ENCODE measurements at places on chromosomes 4 and X.

GRCh38 chrX:147910607-147911006 is 1.1 kb upstream of the FMR1 start:
- DNase-seq = no peak

- DNase-seq = no peak
These were observed 174.1 kb downstream of the RBMX2 start for GRCh38 chrX:130575831-130576389.

- DNase-seq = no peak
These were observed 42.1 kb downstream of the AFF1 start for GRCh38 chr4:86976801-86977485.

- DNase-seq = no peak
These were observed 61.2 kb downstream of the STARD8 start for GRCh38 chrX:68708503-68709290.

DNA sequence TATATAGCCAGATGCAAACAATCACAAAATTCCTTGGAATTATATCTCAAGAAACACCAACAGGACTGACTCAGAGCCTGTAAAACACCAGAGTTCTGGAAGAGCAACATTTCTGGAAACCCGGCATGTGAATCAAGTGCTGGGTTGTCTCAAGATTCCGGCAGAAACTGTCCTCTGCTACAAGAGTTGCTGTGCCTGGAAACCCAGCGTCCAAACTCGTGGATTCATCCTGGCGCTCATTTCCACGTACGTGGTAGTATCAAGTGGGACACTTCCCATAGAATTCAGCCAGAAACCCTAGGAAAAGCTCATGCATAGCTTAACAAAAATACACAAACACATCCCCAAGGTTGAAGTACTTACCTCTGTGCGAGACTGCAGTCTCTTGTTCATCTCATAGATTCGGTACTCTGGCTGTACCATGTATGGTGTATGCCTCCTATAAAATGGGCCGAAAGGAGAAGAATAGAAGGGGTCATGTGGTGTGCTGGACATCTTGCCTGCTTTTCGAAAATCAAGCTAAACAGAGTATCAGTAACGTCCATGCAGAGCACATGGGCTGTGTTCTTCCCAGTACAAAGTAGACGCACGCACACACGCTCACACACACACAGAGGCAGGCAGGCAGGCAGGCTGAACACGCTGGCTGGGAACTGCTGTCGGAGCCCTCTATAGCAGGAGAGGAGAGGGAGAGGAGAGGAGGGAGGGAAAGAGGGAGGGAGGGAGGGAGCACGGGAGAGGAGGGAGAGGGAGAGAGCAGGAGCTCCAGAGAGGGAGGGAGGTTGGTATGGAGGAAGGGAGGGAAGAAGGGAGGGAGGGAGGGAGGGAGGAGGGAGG is at the start of gene LDB2:
Gene LDB2 (minus strand): TSS at position 655 of the 837 bp plus-strand sequence.
- no peak for DNase-seq

DNA sequence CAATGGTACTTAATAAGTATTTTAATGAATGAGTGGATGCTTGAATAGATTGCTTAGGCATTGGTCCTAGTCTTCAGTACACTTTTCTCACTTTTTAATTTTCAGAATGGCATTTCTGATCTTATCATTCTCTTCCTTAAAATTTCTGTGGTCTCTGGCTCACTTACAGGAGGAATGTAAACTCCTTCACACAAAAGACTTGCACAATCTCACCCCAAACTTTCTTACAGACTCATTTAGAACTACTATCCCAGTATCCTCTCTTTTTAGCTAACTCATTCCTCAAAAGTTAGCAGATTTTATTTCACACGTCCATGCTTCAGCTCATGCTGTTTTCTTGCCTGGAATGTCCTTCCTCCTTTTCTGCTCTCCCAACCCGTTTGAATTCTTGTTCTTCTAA is 350.1 kb downstream of the GRXCR1 start:
- DNase-seq = no peak

DNA sequence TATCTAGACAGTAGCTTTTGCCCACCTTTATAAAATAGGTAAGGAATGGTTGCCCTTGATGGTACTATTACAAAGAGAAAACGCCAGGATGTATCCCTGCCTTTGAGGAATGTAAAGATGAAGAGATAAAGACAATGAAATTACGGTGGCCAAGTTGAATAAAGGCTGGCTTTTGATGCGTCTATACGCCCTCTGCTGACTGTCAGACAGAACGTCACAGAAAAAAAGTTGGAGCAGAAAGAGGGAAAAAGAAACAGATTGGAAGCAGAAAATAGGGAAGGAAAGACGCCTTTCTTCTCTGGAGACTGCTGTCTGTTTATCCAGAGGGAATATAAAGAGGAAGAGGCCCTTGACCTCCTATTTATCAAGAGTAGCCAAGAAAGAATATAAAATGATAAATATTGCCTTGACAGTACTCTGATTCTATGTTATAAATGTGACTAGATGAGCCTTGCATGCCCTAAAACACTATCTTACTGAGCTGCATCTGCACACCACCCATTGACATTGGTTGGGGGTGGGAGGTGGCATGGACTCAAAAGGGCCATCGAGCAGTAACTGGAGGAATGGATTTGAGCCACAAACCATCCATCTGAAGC is 30.6 kb downstream of the PCDH19 start:
- no peak for DNase-seq

DNA sequence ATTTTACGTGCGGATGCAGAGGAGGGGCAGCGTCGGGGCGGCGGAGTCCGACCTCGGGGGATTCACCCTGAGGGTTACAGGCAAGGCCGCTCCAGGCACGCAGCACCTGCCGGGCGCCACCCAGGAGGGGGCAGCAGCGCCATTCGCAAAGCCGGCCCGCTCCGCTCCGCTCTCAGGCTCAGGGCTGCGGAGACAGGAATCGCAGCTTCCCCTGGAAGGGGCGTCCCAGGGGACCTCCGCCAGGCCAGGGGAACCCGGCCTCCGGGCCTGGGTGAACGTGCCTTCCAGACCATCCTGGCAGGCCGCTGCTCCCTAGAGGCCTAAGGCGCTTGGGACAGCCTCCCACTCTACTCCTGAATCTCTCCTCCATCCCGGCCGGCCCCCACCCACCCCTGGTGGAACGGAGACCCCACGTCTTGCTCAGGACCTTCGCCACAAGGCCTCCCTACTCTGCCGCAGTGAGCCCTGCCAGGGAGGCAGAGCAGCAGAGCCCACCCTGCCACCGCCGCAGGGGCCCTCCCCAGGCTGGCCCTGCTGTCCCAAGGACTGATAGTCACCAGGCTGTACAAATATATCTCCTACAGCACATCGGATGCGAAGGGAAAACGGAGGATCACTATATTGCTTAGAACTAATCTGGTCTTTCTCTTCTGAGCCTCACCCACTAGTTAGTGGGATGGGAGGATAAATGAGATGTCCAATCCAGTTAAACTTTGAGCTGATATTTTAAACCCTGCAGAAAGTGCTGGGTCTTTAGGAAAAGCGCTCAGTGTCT is 115.0 kb downstream of the SMIM20 start:
- peak; percentile 31 for DNase-seq

- no peak for DNase-seq
These were observed 188.3 kb downstream of the RASL11B start for GRCh38 chr4:53050361-53050774.

- no peak for DNase-seq
These were observed 162.2 kb upstream of the NDST4 start for GRCh38 chr4:115275615-115276014.

GRCh38 chr4:7375427-7375826 is 59.3 kb downstream of the PSAPL1 start:
- no peak for DNase-seq

DNA sequence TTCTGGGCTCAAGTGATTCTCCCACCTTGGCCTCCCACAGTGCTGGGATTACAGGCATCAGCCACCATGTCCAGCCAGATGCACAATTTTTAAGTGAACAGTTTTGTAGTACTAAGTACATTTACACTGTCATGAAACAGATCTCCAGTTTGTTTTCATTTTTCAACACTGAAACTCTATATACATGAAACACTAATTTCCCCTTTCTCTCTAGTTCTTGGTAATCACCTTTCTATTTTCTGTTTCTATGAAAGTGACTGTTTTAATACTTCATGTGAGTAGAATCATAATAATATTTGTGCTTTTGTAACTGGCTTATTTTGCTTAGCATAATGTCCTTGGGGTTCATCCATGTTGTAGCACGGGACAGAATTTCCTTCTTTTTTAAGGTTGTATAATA is 237.4 kb downstream of the CAMK2D start:
- no peak for DNase-seq

DNA sequence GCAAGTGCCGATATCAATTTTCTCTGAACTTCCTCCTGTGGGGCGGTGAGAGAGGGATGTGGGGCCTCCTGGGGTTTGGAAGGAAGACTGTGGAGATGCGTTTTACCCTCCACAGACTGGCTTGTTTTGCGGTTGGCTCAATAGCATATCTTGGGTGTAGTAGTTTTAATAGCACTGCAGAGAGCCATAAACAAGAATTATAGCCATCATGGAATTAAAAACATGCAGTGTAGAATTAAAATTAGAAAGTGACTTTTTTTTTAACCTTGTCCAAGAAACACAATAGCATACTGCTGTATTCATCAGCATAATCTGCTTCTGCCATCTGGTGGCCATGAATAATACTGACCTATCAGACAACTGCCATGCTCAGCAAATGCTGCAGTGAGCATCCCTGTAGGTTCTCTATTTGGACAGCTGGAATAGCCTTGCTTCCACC is 47.3 kb upstream of the SCML1 start:
- no peak for DNase-seq

DNA sequence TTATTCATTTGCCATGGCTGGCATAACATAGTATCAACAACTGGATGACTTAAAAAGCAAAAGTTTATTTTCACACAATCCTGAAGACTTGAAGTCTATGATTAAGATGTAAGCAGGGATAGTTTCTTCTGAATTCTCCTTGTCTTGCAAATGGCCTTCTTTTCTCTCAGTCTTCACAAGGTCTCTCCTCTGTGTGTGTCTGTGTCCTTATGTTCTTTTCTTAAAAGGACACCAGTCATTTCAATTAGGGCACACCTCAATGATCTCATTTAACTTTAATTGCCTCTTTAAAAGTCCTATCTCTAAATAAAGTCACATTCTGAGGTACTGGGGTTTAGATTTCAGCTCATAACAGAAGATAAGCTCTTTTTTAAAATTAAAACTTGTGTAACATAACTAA is 399.7 kb downstream of the PABPC4L start:
- no peak for DNase-seq

- DNase-seq = no peak
These were observed 35.1 kb downstream of the RPS6KA3 start for GRCh38 chrX:20231598-20231997.

- no peak for DNase-seq
These were observed 209.1 kb upstream of the HCCS start for GRCh38 chrX:10902001-10902400.

DNA sequence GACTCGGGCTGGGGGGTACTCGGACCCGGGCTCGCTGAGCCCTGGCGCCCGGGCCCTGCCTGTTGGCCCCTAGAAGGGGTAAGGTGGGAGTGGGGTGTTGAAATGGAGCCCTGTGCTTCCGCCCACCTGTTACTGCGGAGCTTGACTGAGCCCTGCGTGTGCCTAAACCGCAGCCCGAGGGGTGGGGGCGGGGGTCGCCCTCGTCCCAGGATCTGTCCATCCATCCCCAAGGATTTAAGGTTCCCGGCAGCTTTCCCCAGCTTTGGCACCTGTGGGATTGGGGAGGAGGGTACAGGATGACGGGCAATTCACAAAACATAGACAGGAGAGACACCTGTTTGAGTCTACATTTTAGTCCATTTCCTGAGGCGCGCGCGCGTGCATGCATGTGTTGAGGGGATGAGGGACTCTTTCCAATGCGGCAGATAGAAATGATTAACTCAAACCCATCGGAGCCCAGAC is 779 bp downstream of the GABRQ start:
- no peak for DNase-seq

DNA sequence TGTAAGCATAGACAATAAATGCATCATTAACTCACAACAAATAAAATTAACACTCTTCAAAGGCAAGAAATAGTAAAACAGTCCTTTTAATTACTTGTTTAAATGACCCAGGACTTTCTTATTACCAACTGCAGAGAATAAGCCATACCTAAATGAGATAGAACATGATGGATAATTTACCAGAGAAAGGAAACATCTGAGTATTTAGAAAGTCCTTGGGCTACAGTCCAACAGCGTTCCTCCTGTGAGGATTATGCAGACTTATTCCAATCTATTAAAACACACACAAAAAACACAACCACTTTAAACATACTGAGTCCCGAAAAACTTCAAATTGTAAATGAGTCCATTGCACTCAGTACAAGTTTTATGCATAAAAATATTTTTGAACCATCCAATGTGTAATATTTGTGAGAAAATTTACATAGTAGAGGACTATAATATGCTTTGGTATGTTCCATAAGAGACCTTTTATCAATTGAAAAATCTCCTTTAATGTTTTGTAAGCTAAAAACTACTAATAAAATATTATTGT is 129.2 kb downstream of the NR3C2 start:
- DNase-seq = no peak

DNA sequence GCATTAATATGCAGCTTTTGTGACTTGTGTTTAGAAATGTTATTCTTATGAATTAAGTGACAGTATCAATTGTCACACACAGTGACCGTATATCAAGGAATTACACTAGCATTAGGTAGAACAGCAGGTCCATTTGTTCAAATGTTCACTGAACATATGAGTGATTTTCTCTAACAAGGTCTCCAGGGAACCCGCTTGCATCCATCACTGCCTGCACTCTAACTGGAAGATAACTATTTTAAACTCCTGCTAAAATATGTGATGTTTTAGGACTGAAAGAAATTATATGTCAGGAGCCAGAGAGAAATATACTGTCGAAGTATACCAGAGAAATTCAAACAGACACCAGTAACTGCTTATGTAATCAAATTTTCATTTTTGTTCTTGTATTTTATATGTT is 1395.7 kb downstream of the PCDH18 start:
- DNase-seq = no peak

DNA sequence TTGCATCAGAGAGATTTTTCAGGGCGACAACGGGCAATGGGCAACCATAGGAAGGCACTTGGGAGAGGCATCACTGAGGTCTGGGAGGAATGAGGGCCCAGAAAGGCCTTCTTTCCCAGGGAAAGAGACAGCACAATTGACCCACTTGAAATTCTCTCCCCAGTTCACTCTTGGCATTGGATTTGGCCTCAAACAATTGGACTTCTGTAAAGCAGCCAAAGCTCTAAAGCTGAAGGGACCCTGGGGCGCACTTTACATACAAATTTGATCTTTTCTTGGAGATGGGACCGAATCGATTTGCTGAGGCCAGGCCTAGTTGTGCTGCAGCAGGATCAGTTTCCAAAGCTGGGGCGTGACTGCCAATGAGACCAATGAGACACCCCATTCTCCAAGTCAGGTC is 3.2 kb downstream of the ARHGAP36 start:
- no peak for DNase-seq

DNA sequence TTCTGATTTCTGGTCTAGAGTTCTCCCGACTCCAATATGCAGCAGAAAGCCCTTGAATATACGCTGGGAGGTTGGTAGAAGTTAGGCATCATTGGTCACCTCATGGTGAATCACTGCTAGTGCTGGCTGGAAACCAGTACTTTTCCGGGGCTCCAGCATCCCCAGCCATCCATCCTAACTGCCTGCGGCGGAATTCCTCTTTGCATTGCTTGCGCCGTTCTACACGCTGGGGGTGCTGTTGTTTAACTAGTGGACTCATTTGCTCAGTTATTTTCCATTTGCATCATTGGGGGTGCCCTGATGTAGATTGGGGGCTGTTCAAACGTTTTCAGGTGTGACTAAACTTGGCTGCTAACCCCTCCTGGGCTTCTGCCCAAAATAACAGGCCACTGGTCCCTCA is 23.3 kb upstream of the GPR50 start:
- no peak for DNase-seq

- no peak for DNase-seq
These were observed 48.5 kb upstream of the CYSLTR1 start for GRCh38 chrX:78375894-78376293.
